Activated CD8-positive, alpha-beta T cell treated with anti-CD3 and anti-CD28 coated beads for 36 hours (primary cell): ENCODE measurements at places on chromosomes 3 and 15. TPM values are rescaled to one million over a fixed set of nuclear protein-coding genes. Genes with fewer than 3 reads are reported as not detected.
A peak's percentile ranks its signal among the peaks of the same experiment; 100 is the strongest.

DNA sequence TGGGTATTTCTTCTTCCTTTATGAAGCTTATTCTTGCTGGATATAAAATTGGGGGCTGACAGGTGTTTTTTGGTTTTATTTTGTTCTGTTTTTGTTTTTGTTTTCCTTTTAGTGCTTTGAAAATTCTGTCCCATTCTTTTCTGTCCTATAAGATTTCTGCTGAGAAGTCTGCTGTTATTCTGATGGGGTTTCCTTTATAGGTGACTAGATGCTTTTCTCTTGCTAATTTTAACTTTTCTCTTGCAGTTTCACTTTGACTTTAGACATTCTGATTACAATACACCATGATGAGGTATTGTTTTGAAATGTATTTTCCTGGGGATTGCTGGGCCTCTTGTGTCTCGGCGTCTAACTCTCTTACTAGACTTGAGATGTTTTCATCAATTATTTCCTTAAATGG is 22.8 kb downstream of the TTC14 start:
- no peak for DNase-seq

The KCNMB2 gene
- not detected for total RNA-seq

- no peak for DNase-seq
These were observed 85.7 kb upstream of the MYZAP start for GRCh38 chr15:57505949-57506391.

DNA sequence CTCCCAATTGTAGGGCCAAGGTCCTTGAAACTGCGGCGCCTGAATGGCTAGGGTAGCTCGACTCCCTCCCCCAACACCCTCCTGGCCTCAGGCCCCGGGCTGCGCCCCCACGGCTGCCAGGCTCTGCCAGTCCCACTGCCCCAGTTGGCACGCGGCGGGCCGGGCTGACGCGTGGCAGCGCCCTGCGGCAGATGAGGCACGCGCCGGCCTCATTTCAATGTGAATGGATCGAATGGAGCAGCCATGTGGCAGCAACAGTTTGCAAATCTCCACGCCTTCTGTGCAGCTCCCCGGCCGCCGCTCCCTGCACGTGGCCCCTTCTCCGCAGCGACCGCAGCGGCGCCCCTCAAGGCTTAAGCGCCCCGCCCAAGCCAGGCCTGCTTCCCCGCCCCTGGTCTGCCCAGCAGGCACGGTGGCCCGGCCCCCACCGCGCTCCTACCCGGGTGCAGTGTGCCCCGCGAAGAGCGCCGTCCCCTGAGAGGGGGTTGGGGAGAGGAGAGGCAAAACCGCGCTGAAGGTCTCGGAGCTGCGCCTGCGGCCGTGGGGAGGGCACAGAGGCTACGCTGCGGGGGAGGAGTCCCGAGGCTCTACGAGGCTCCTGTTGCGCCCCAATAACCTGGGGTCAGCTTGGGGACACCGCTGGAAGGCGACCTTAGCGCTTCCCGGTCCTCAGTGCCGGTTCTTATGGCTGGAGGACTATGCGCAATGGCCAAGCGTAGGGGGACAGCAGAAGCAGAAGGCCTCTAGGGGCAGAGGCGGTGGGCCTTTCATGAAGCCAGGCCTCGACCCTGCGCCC is 3.1 kb upstream of the DLL4 start:
- DNase-seq, result peak; percentile 29

GRCh38 chr3:47404955-47405790 is 24.4 kb downstream of the PTPN23 start:
- DNase-seq, result no peak

DNA sequence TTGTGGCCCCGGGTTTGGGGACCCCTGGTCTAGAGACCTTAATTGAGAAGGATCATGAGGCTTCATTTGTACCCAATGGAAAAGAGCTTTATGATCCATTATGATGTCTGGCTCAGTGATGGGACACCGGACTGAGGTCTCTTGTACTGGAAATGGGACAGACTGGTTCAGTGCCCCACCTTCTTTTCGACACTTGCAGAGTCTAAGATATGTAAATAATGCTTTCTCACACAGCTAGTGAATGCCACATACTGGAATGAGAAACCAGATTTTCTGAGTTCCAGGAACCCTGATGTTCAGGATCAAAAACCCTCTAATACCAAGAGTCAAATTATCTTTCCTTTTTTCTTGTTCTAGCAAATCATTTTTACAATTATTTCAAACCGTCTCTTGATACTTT is 116.3 kb upstream of the ARPP21 start:
- DNase-seq, result no peak

The TMC3 gene
- total RNA-seq, result not detected

The RAP2B gene
- total RNA-seq, result 14.4 TPM

The GOLGA8H gene
- total RNA-seq, result 0.31 TPM

GRCh38 chr3:127342735-127343134 is 54.9 kb upstream of the PRR20G start:
- DNase-seq, result no peak

DNA sequence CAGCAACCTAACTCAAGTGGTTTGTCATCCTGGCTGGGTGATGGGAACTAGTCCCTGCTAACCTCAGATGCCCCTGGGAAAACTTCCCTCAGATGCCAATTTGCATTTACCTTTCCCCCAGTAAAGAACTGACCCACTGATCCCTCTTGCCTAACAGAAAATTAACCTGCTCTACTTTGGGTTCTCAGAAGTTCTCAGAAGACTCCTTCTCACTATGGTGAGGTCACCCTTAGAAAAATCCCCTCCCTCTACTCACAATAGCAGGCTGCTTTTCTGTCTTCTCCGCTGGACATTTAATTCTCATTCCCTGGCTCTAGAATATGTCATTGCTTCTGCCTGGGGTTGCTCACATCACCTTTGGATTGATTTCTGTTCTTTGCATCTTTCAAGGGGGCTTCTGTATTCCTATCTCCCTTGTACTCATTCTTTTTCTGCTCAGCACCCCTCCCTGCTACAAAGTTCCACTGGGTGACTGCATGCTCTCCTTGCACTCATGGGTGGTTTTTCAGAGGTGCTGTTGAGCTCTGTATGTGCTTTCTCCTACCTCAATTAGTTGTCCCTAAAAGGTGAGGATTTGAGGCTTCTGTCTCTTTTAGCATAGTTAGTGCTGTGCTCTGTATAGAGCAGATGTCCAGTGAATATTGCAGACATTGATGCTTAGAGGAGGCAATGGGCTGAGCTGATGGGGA is 869 bp downstream of the PLA1A start:
- no peak for DNase-seq

The CCDC39 gene
- not detected for total RNA-seq

DNA sequence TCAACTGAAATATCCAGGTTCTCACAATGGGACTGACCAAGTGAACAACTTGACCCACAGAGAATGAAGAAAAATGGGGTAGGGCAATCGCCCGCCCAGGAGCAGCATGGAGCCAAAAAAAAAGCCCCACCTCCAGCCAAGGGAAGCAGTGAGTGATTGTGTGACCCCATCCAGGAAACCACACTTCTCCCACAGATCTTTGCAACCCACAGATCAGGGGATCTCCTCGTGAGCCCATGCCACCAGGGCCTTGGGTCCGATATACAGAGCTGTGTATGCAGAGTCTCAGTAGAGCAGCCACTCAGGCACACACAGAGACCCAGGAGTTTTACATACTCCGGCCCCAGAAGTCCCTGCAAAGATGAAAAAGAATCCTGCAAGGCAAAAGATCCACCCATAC is 35.7 kb downstream of the PYGO1 start:
- DNase-seq, result no peak

DNA sequence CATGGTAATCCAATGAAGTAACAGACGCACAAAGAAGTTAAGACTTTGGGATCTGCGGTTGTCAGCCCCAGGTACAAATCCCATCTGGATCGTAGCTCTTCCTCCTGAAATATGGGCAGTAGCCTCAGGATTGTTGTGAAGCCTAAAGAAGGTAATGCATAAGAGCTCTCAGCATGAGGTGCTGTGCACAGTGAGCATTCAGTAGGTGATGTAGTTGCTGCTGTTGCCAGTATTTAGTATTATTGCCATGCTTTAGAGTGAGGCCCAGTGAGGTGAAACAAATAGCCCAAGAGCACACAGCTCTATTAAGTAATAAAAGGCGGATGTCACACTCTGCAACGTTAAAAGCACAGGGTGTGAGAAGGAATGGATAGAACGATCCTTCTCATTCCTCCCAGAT is 225.7 kb downstream of the GABRG3 start:
- no peak for DNase-seq

DNA sequence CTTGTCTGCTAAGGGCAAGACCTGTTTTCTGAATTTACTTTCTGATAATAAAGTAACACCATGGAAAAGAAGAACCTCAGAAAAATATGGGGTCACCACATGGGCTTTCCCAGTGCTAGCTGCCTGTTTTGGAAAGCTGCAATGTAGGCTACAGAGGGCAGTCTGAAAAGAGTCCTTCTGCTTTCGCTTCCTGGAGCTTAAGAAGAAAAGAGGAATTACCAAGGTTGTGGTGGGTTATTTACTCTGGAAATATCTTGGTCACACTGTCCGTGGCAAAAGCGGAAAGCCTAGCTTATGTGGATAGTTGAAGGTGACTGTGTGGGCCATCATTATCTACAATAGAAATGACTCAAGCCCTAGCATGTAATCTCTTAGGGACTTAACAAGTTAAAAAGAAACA is 31.7 kb upstream of the IP6K2 start:
- DNase-seq, result no peak

DNA sequence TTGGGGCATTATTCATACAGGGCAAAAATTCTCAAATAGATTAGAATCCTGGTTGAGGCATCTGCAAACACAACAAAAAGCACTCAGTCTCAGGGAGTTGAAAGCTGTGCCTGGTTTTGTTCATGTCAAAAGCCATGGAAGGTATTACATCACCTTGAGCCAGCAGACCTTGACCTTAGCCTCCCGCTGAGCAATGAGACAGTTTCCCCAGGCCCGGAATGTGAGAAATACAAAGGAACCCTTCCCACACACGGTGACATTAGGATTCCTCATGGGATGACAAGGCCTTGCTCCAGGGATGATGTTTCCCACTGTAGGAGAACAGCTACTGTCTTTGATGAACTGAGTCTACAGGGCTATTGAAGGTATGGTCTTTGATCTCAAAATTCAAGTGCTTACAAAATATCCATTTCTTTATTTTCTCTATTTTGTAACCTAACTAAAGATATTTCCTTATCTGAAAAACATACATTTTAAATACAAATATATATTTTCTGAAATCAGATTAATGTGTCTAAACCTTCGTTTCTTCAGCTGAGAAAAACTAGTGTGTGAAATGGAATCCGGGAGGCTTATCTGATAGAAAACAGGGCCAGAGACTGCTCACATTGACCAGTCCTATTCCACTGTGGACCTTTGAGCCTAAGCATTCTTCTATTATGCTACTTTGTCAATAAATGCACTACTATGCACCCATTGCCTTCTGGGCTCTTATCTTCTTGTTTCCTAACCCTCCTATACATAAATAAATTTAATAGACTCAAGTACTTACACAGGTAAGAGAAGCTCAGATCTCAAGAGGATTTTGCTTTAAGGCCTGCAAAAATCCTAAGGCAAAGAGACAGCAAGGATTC is 298.2 kb downstream of the KBTBD8 start:
- no peak for DNase-seq

The ZNF80 gene
- 1.8 TPM for total RNA-seq

GRCh38 chr3:136990826-136991225 is 33.0 kb downstream of the IL20RB start:
- no peak for DNase-seq

The CPNE9 gene
- not detected for total RNA-seq

DNA sequence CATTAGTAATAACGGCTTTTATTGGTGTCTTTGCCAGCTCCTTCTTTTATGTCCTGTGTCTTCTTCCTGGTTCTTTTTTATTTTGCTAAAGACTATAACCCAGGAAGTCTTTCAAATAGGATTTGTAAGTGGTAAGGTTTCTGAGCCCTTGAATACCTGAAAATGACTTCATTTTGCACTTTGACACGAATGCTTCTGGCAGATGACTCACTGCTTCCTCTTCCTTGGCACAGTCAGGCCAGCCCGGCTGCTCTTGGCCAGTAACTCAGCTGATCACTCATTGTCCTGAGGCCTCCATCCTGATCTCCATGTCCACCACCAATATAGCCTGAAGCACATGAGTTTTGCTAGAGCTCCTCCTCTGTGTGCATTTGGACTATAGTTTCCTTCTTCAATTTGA is 48.7 kb upstream of the NR2E3 start:
- DNase-seq, result no peak

DNA sequence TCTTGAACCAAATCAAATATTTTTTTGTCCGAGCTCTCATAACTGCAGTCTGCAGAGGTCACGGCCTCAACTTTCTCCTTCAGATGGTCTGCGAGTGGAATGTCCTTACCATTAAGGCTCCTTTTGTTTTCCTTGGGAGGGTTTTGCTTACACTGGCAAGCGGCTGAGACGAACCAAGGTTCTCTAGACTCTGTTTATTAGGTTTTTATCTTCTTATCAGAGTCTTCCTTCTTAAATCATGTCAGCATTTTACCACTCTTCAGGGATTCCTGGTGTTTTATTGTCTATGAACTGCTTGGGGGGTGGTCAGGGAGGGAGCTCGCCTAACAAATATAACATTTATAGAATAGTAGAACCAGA is 773.7 kb upstream of the NR2F2 start:
- DNase-seq, result no peak

The GNAT1 gene
- 0.23 TPM for total RNA-seq

- no peak for DNase-seq
These were observed 491.6 kb upstream of the TPRG1 start for GRCh38 chr3:188680189-188680588.

The MASP1 gene
- total RNA-seq, result not detected

DNA sequence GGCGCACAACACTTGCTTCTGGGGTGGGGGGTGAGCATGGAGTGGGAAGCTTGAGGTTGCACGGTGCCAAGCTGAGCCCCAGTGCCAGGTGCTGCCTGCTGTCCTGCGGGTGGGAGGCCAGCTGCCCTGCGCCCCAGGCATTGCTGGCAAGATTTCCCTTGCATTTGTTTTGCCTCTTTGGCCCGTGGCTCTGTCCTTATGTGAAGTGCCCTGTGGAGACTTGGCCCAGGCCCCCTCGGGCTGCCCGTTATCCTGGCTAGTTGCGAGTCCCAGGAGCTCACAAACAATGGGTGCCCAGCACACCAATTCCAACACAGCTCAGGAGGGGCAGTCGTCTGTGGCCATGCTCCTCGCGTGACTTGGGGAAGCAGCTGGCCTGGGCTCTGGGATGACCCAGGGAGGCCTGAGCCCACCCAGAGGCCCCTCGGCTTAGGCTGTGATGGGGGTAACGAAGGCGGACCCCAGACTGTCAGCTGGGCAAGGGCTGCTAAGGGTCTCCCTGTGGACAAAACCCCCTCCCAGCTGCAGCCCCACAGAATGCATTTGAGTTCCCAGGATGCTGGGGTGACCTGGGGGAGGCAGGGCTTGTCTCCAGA is 5.9 kb downstream of the C3orf22 start:
- DNase-seq, result no peak

The SCN5A gene
- total RNA-seq, result 0.20 TPM
